Hematopoietic multipotent progenitor cell (in vitro differentiated cells): ENCODE measurements at places on chromosomes 1 and 21. TPM values are rescaled to one million over a fixed set of nuclear protein-coding genes. Genes with fewer than 3 reads are reported as not detected.

GRCh38 chr1:7119156-7119555 is 333.9 kb downstream of the CAMTA1 start:
- no peak for DNase-seq

DNA sequence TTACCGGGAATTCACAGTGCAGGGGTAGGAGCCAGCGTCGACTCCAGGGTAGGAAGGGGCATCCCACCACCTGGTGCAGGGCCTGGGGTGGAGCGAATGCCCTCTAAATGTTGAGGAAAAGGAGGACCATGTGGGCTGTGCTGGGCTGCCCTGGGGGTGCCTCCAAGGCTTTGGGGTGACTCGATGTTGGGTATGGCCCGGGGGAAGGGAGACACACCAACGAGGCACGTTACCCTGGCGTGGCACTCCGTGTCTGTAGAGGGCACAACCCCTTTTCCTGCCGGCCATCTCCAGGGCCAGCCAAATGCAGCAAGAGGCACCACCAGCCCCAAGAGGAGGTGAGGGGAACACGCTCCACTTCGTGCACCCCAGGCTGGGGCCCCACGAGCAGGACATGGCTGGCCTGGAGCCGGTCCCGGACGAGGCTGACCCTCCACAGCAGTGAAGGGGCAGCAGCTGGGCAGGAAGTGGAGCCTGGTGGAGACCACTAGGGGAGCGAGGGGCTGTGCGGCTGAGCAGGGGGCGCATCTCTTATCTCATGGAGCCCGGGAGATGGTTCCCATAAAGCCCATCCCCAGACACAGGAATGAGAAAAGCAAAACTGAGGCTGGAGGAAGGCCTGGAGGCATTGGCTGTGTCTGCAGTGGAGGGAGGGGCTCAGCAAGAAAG is 11.2 kb downstream of the ACTRT2 start:
- no peak for DNase-seq

- no peak for DNase-seq
Observed at GRCh38 chr1:241114699-241115233, 242.2 kb downstream of the RGS7 start.

Gene PPP1R15B
- 30.4 TPM for total RNA-seq

GRCh38 chr1:206856674-206857464 is 8.6 kb upstream of the IL20 start:
- no peak for DNase-seq

DNA sequence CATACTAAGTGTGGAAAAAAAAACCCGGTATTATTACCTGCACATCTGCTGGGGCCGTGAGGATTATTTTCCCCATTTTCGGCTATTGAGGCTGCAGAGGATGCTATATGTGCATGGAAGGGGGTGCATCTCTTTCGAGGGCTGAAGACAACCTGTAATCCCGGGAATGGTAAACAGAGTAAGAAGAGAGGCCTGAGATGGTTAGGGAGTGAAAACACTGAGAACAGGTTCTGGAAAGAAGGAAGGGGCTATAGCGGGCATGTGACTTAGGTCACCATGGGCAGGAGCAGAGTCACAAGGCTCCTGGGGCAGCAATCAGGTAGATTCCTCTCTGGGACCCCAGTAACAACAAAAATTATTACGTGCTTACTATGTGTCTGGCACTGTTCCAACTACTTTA is 299.1 kb downstream of the RRAGC start:
- DNase-seq, result no peak

Gene NFYC
- 79.4 TPM for total RNA-seq

DNA sequence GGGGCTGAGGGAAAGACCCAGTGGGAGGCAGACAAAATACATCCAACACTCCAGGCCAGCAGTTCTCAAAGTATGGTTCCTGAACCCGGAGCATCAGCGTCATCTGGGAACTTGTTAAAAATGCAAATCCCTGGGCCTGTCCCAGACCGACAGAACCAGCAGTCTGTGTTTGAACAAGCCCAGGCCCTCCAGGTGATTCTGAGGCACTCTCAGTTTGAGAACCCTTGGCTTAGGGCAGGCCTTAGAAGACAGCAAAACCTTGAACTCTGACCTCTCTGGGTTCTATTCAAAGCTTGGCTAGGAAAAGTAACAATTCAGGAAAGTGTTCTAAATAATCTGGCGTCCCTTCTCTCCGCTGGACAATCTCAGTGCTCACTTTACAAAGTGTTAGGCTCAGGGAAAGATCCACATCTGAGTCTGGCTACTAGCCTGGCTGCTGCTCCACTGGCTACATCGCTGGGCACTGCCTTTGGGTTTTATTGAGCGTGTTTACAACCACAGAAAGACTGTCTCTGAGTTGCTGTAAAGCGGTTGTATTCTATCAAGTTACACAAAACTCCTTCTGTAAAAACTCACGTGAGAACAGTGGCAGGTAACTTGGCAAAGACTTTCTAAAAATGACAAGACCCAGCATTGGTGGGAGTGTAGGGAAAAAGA is 166.1 kb downstream of the HIVEP3 start:
- DNase-seq, result no peak

DNA sequence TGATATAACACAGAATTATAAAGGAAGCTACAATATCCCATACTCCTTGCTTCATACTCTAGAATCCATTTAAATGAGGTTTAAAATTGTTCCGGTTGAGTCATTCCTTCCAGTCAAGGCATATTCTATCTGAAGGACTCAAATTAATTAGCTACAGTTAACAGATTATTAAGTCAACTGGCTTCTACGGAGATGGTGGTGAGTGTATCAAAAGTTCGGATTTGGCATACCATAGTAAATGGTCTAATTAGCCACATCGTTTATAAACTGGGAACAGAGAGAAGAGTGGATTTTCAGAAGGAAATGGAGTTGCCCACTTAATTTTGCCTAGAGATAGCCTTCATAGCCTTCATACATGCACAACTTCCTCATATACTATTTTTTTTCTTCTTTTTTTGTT is 1095.3 kb downstream of the TTLL7 start:
- DNase-seq, result no peak

GRCh38 chr1:230759369-230760065 is 12.3 kb downstream of the CAPN9 start:
- no peak for DNase-seq

- DNase-seq, result no peak
Observed at GRCh38 chr1:11784993-11785769, 20.6 kb downstream of the MTHFR start.

DNA sequence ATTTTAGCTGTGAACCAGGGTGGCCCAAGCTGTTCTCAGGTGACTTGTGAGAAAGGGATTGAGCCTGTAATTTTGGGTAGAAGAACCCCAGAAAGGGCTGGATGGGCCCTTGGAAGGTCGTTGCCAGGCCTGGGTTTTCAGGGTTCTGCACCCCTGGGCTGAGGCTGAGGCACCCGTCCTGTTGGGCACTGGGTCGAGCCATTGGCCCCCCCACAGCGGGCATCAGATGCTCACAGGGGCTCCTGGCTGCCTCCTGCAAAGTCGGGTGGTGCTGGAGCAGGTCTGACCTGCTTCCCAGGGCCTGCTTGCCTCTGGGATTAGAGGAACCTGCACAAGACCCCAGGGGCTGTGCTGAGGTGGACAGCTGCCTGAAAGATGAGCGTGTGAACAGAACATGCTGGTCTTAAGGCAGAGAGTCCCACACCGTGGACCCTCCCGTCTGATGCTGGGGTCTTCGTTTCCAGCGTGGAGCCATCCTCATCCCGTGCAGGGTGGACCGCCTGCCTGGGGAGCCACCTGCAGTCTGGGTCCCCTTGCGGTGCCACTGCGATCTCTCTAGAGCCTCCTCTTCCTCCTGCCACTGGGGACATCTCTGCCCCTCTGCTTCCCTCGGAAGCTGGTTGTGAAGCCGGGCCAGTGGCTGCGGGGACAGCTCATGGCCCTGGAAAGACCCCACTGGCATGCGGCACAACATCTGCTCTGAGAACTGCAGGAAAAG is 1.7 kb upstream of the TRPM2 start:
- DNase-seq, result no peak

Gene SIPA1L2
- total RNA-seq, result 0.81 TPM

Gene LIN28A
- total RNA-seq, result under 0.01 TPM

DNA sequence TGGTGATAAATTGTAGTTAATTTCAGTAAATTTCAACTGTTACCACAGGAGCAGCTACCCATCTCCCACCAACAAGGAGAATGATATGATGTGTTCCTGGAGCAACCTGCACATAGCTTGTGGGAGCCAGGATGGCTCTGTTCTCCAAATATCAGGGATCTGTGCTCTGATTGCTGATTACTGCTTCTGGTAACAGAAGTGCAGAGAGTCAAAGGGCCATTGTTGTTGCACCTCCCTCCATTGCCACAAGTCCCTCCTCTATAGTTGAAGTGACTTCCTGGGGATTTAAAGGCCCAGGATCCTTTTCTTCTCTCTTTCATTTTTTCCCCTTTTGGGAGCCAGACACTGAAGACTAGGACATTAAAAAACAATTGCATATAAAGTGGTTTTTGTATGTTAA is 51.6 kb upstream of the HPDL start:
- DNase-seq, result no peak

DNA sequence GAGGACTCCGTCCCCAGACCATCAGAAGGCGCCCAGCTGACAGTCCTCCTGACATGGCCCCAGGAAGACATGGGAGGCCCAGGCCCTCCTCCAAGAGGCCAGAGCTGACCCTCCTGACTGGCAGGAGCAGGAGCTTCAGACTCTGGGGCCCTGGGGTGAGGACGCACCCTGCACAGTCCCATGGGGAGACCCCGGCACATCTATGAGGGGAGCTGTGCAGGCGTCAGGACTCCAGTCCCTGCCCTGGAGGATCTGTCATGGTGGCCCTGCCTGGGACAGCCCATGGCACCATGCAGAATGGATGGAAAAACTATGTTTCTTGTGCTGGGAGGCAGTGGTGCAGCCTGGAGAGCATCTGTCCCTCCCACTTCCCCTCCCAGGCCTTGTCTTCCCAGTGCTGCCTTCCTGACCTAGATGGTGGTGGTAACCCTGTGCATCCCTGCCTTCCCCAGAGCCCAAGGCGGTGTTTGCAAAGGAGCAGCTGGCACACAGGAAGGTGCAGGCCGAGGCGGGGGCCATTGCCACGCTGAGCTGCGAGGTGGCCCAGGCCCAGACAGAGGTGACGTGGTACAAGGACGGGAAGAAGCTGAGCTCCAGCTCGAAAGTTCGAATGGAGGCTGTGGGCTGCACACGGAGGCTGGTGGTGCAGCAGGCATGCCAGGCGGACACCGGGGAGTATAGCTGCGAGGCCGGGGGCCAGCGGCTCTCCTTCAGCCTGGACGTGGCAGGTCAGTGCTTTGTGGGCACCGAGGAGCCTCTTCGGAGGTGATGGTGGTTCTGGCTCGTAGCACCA is 41.9 kb downstream of the OBSCN start:
- no peak for DNase-seq

- no peak for DNase-seq
Observed at GRCh38 chr1:201157949-201158348, 3.7 kb upstream of the TMEM9 start.

DNA sequence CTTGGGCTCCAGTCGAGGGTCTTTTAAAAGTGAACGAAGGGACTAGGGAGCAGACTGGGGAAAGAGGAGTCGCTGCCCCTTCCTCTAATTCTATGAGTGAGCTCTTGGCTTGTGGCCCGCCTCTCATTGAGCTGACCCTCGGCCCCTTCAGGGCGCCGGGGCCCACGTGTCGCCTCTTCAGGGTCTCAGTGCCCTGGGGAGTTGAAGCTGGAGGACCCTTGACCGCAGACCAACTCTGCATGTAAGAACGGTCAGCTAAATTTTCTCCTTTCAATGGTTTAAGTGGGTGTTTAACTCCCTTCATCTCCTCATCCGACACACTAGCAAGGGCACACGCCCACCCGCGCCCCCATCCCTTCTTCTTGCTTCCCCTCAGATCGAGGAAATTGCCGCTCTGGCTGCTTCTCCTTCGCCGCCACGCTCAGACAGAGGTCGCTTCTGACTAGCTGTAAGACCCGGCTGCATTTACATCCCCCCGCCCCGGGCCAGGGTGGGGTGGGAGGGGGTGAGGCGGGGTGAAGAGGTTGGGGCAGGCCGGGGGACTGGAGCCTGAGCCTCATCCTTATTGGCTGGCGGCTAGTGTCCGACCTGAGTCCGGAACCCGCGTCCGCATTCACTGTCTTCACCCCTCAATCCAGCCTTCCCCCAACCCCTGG is 10.9 kb downstream of the NR5A2 start:
- DNase-seq, result peak; percentile 57

GRCh38 chr1:33943978-33944377 is 80.1 kb downstream of the HMGB4 start:
- DNase-seq, result no peak

DNA sequence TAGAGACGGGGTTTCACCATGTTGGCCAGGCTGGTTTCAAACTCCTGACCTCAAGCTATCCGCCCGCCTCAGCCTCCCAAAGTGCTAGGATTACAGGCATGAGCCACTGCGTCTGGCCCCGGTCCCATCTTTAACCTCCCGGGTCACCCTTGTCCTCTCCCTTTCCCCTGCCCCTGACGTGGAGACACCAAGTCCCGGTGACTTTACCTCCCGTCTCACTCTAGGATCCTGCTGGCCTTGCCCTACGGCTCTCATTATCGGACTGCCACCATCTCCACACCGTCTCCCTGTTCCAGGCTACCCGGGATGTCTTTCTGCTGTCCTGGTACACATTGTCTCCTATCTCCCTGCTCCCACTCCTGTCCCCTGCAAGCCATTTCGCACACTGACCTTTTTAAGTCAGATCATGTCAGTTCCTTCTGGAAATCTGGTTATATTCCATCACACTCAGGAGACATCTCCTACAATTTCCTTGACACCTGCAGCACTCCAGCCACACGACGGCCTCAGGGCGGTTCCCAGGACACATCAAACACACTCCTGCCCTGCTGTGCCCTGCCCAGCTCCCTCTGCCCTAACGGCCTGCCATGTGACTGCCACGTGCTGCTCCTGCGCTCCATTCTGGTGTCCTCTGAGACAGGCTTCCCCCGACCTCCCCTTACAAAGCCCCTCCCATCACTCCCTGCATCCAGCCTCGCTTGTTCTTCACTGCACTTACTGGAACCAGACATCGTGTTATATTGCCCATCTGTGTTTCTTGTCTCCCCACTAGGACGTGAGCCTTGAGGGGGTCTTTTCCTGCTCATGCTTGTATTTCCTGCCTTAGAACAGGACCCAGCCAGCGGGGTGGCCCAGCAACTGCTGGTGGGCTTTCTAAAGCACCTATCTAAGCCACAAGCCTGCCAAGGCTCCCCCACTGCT is 32.7 kb downstream of the TTC39A start:
- DNase-seq, result no peak

- no peak for DNase-seq
Observed at GRCh38 chr1:234958706-234959657, 169.7 kb downstream of the TOMM20 start.
